Upper lobe of left lung (tissue), 6 donors: ENCODE measurements at places on chromosomes 2 and 18. TPM values are rescaled to one million over a fixed set of nuclear protein-coding genes. Genes with fewer than 3 reads are reported as not detected.

The ZC3H6 gene
- total RNA-seq = 9.8 TPM

The RAB17 gene
- total RNA-seq = 44.5 TPM

The FLACC1 gene
- 19.4 TPM for total RNA-seq

The SERPINB13 gene
- total RNA-seq = not detected

The SERPINB3 gene
- total RNA-seq = 63.6 TPM

The SLC4A5 gene
- 14.4 TPM for total RNA-seq

The EGR4 gene
- not detected for total RNA-seq

The ATF2 gene
- 34.6 TPM for total RNA-seq

The PDE6D gene
- total RNA-seq = 20.5 TPM
